Right renal pelvis (tissue), 4 donors: ENCODE measurements at places on chromosomes 6 and 20.

DNA sequence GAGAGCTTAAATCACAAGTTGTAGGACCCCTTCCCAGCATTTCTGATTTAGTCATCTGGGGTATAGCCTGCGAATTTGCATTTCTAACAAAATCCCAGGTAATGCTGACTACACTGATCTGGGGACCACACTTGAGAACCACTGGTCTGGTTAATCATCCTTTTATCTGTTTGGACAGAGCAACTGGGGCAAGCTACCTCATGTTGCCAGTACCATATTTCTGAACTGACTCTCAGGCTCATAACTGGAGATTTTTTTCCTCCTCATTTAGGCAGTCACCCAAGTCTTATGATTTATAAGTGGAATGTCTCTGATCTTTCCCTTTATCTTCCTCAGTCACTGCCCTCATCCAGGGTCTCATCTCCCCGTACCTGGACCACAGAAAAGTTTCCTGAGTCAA, 12.0 kb upstream of the GTF3C6 start:
- DNase-seq = no peak

- no peak for DNase-seq
Observed at GRCh38 chr6:1383729-1384548, 5.4 kb upstream of the FOXF2 start.

- no peak for DNase-seq
Observed at GRCh38 chr6:16776394-16777017, 15.2 kb upstream of the ATXN1 start.

DNA sequence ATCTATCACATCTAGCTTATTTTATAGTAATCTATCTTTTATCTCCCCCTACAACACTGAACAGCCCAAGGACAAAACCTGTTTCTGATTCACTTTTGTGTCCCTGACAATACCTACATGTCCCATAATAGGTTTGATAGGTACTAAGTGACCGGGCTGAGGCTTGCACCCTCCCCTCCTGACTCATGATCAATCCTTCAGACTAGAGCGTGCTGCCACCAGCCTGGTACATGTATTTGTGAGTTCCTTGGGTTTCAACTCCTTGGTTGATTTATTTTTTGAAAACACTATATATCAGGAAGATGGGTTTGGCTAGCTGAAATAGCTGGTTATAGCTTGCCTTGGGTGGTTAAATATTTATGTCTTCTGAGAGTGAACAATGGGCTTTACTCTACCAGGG, 41.6 kb upstream of the RAB23 start:
- DNase-seq = no peak

DNA sequence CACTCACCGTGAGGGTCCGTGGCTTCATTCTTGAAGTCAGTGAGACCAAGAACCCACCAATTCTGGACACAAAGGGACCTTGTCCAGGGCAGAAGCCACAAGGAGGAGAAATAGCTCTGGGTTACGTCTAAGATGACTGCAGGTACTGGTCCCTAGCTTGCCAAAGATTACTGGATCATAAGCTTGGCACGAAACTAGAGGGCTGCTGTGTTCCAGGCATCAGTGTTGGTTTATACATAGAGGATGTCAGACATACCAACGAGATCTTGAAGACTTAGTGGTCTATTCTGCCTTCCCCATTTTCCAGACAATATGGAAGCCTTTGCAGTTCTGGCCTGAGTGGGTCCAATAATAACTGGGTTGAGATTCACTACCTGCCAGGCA, 175.7 kb downstream of the TBX18 start:
- DNase-seq = no peak

DNA sequence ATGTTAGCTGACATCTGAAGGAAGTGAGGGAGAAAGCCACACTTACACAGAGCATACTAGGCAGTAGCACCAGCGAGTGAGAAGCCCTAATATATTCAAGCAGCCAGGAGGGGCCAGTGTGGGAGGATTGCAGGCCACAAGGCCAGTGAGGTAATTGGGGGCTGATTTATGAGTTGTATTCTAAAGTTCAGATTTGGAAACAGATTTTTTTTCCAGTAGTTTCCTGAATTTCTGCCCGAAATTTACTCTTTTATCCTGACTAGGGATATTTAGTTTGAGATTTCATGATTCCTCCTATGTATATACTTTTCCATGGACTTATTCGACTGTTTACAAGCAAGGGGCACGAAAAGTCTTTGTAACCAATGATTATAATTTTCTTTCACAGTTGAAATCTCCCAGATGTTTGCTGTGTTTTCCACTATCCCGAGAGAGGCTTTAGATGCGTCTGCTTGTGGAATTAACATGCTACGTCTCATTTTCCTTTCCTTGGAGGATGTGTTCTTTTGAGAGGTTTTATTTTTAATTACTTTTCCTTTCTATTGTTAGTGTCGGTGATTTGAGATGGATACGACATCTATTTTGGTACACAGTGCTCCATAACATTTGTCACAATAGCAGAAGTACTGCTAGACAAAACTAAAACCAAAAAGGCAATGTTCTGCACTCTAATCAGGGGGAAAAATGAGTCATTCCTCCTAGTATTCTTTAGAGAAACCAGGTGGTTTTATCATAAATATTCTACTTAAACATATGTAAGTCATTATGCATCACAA, 356.3 kb upstream of the HSF2 start:
- DNase-seq = no peak

DNA sequence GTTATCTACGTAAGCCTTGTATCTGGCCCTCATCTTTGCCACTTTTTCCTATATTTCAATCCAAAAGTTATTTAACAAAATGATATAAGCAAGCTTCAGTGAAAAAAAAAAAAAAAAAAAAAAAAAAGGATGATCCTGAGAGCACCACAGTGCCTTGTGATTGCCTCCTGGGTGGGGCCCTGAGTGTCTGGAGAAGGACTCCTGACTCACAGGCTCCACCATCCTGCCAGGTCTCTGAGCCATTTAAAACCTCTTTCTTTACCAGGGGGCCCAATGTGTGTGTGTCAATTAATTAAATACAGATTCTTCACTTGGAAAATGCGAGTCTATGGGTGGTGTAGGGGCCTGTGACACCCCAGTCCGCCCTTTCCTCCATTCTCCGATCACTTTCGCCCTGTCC, 105.2 kb downstream of the SMOC2 start:
- DNase-seq = no peak

- DNase-seq = no peak
Observed at GRCh38 chr6:139860203-139860602, 485.8 kb upstream of the CITED2 start.

- DNase-seq = no peak
Observed at GRCh38 chr6:81362246-81362645, 390.2 kb downstream of the TENT5A start.

GRCh38 chr20:43799150-43799711, 72.4 kb upstream of the GTSF1L start:
- DNase-seq = no peak

GRCh38 chr20:47711046-47711752, 74.1 kb downstream of the SULF2 start:
- no peak for DNase-seq

DNA sequence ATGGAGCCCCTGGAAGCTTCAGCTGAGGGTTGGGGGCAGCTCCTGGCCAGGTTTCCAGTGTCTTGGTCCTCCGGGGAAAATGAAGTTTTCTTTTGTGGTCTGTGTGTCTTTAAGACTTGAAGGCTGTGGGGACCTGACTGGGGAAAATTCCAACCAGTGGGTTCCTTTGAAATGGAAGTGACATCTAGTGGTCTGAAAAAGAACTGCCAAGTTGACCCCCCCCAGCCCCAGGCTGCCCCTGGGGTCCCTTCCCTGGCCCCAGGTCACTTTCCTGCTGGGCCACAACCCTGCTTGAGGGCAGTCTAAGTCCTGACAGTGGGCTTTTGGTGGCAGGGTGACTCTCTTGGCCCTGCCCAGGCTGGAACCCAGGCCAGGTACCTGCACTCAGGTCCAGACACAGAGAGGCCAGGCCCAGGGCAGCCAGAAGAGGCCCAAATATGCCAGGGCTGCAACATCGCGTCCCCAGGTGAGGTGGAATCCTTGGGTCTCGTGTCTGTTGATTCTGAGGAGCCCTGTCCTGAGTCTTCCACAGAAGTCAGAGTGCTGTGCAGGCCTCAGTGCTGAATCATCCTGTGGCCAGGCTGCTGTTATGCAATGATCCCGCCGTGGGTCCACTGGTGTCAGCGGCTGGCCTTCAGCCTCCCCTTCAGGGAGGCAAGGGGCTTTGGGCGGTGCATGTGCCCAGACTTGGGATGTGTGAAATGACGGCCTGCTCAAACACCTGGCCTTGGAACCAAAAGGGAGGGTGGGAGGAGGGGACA, 68.4 kb downstream of the VEGFA start:
- no peak for DNase-seq

DNA sequence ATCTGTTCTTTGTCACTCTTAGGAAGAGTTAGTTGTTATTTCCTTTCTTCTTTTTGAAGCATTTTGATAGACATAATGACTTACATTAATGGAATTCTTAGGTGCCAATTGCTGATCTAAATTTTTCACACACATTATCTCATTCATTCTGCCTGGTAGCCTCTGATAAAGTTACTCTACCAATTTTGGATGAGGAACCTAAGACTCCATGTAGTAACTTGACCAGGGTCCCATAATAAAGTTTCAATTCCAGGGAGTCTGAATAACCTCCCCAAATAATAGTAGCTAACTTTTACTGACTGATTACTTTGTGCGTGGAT, 73.2 kb upstream of the CITED2 start:
- DNase-seq = no peak

DNA sequence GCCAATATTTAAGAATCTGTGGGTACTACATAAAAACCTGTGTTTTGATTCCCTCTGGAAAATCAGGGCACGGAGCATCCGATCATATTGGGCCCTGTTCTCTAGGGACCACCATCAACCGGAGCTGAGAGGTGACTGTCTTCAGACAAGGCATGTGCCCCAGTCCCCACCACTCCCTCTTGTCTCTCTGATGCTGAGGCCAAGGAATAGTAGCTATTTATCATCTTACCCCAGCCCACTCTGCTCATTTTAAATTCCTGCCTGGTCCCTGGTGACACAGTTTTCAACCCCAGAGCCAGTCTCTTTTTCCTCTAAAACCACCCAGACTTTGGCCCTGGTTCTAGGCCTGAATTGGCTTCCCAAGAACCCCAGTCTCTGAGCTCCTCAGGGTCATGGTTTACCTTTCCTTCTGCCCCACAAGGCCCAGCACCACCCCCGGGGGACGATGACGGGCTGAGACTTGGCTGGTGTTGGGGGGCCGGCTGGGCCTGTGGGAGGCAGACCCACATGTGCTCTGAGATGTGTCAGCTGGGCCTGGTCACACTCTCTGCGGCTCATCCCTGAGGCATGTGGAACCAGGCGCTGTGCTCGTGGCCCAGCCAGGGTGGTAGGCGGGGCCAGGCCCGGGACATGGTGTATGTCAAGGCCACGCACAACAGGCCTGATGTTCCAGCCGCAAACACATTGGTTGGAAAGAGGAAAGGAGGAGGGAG, 114.4 kb downstream of the CEBPB start:
- DNase-seq = no peak

GRCh38 chr6:1007159-1007558, 304.7 kb upstream of the FOXQ1 start:
- DNase-seq = no peak
